ENCODE measurements at places on chromosomes 12 and 14. TPM values are rescaled to one million over a fixed set of nuclear protein-coding genes. Genes with fewer than 3 reads are reported as not detected.
A peak's percentile ranks its signal among the peaks of the same experiment; 100 is the strongest.

- DNase-seq: no peak
These were observed 84.6 kb downstream of the ARL6IP4 start for GRCh38 chr12:123064885-123065619.

- no peak for DNase-seq
These were observed 300.7 kb upstream of the SEL1L start for GRCh38 chr14:81834308-81834707.

- DNase-seq: peak; percentile 86
These were observed 482 bp downstream of the TMEM30B start for GRCh38 chr14:61280526-61281185.

- no peak for DNase-seq
These were observed 411.6 kb downstream of the CCER1 start for GRCh38 chr12:90543374-90543773.

GRCh38 chr12:49636979-49637755 lies 13.8 kb downstream of the PRPF40B start:
- DNase-seq: no peak

GRCh38 chr12:91871751-91872150 lies 273.9 kb downstream of the BTG1 start:
- no peak for DNase-seq

- DNase-seq: no peak
These were observed 211.5 kb downstream of the PHLDA1 start for GRCh38 chr12:75820071-75820470.

GRCh38 chr14:71319666-71320065 lies 412.4 kb downstream of the PCNX1 start:
- no peak for DNase-seq

- no peak for DNase-seq
These were observed 17.2 kb upstream of the TPCN1 start for GRCh38 chr12:113203852-113204760.

Gene BATF
- total RNA-seq: 12.0 TPM
